Tracheal epithelial cell (primary cell): ENCODE measurements at places on chromosomes 12 and 14. TPM values are rescaled to one million over a fixed set of nuclear protein-coding genes. Genes with fewer than 3 reads are reported as not detected.

KLRC2 gene
- total RNA-seq: not detected in 2 replicates

LMNTD1 gene
- total RNA-seq: not detected in 2 replicates

KRT72 gene
- total RNA-seq: not detected in 2 replicates

PLEKHH1 gene
- 2.9 and 4.0 TPM in 2 replicates for total RNA-seq

KDM5A gene
- 32.6 and 42.9 TPM in 2 replicates for total RNA-seq

PTPRB gene
- total RNA-seq: 0.21 and 2.2 TPM in 2 replicates

LYZ gene
- not detected in 2 replicates for total RNA-seq

CSRP2 gene
- total RNA-seq: 12.1 and 50.8 TPM in 2 replicates

SYNE3 gene
- total RNA-seq: 3.0 and 4.6 TPM in 2 replicates

FGF6 gene
- total RNA-seq: not detected in 2 replicates

PRR13 gene
- total RNA-seq: 26.7 and 33.9 TPM in 2 replicates

PLCZ1 gene
- not detected in 2 replicates for total RNA-seq

INHBE gene
- total RNA-seq: 0.96 and 1.3 TPM in 2 replicates

DTX1 gene
- not detected in 2 replicates for total RNA-seq
